ENCODE measurements at places on chromosomes 11 and 22.

DNA sequence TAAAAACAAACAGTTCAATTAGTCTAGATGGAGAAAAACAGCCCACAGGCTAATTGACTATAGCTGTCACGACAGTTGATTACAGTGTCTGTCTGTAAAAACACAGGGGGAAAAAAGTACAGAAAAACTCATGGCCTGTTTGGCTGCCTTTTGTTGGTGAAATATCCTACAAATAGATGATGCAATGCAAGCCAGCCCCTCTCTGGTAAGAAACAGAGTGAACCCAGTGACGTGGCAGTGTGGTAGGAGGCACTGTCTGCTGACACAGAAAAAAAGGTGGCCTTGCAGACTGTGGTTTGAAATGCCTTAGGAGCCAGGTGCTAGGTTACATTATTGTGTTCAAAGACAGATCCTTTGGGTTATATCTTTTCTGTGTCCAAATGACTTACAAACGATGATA lies 431.4 kb upstream of the CCDC90B start:
- no peak for DNase-seq

DNA sequence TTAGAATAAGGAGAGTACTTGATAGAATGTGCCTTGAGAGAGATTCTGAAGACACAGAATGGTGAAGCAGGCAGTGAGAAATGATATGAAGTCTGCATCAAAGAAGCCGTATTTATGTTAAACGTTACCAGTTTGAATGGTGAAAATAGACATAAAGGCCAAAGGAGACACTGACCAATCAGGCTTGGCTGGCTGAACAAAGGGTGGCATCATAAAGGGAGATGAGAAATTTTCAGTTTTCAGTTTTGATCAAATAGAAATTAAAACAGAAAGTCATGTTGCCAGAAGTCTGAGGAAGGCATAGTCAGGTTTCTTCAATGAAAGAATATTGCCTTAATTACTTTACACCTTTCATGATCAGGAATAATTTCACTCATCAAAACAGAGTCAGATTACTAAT lies 6.6 kb downstream of the OR51F1 start:
- no peak for DNase-seq

GRCh38 chr11:65606876-65607613 lies 7.0 kb downstream of the MAP3K11 start:
- DNase-seq, result no peak

DNA sequence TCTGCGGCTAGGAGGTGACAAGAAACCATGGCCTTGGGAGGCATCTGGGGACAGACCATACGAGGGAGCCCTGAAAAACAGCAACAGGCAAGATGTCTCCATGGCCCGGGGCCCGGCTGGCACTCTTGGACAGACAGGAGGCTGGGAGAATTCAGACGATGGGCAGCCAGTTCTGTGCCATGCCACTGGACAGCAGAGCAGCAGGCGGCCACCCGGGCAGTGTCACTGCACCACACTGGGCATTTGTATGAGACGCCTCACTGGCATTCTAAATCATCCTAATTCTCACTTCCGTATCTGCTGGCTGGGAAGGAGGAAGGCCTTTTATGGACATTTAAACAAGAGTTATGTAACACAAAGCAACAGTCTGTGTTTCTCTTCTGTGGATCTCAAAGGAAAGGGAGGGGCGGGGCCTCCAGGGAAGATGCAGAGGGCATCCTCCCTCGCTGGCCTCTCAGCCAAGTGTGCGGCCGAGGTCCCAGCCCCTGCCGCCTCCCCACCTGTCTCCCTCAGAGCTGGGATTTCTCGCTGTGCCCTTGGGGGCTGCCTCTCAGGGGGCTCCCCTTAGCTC lies 350.3 kb downstream of the SHANK2 start:
- DNase-seq, result no peak

- no peak for DNase-seq
Observed at GRCh38 chr11:130785380-130786116, 130.7 kb downstream of the SNX19 start.

DNA sequence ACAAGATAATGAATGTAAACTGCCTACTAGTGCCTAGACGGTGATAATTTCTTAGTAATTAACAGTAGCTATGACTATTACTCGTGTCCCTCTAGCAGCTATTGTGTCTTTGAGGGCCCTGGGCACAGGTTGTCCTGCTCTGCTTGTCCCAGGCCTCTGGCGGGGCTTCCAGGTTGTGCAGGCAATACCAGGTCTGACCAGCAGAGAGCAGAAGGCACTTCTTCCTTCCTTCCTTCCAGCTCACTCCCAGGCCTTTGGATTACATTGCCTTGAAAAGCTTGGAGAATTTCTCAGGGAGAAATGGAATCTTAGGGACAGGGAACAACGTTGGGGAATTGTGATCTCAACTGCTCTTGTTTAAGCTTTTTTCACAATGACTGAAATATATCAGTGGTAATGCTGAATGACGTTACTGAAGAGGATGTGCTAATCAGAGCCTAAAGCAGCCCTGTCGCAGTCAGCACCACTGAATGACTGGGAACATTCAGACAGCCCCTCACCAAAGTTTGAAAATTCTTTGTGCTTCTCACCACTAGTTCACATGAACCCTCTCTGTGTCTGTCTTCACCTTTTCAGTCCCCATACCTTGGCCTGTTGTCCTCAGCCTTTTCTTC lies 8.4 kb upstream of the CCKBR start:
- no peak for DNase-seq

GRCh38 chr11:44067266-44067665 lies 1.2 kb downstream of the ACCS start:
- no peak for DNase-seq

DNA sequence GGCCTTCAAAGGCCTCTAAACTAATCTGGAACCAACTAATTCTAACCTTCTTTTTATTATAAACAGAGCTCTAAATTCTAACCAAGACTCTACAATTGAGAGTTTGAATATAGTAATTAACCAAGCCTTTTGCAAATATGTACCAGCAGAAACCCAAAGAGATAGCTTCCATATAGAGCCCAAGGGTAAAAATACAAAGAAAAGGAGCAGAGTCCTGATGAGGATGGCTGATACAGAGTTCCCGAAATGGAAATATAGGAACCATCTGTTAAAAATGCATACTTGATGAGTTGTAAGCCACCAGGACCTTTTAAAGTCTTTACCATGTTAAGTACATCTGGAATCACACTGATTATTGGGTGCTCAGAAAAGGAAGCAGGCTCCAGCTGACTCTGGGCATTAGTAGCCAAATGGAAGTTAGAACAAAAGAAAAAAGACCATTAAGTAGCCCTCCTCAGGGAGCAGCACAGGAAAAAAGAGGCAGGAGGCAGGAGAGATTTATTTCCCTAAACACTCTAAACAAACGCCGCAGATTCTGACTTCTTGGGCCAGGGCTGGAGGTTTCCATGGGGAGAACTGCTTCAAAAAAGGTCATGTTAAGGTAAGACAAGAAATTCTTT lies 463.1 kb upstream of the FAT3 start:
- no peak for DNase-seq

DNA sequence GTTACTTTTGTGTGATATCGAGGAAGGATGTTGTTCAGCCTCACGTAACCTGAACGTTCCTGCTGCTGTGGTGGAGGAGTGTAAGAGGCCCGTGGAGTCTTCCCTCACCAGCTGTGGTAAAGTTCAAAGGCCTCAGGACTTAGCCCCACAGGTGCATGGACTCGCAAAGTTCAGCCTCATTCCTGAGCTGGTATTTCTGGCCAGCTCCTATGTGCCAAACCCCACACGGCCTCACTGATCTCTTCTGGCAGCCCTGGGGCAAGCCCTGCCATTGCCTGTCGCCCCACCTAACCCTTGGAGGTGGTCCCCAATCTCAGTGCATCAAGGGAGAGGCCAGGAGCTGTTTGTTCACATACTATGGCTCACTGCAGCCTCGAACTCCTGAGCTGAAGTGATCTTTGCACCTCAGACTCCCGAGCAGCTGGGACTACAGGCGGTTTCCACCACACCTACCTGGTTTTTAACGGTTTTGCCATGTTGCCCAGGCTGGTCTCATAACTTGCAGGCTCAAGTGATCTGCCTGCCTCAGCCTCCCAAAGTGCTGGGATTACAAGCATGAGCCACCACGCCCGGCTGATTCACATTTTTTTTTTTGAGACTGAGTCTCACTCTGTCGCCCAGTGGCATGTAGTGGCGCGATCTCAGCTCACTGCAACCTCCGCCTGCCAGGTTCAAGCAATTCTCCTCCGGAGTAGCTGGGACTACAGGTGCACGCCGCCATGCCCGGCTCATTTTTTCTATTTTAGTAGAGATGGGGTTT lies 2.2 kb downstream of the PHRF1 start:
- DNase-seq, result no peak

- no peak for DNase-seq
Observed at GRCh38 chr11:44263738-44264437, 46.1 kb downstream of the ALX4 start.

- no peak for DNase-seq
Observed at GRCh38 chr11:61042537-61042936, 59.8 kb upstream of the CD5 start.

DNA sequence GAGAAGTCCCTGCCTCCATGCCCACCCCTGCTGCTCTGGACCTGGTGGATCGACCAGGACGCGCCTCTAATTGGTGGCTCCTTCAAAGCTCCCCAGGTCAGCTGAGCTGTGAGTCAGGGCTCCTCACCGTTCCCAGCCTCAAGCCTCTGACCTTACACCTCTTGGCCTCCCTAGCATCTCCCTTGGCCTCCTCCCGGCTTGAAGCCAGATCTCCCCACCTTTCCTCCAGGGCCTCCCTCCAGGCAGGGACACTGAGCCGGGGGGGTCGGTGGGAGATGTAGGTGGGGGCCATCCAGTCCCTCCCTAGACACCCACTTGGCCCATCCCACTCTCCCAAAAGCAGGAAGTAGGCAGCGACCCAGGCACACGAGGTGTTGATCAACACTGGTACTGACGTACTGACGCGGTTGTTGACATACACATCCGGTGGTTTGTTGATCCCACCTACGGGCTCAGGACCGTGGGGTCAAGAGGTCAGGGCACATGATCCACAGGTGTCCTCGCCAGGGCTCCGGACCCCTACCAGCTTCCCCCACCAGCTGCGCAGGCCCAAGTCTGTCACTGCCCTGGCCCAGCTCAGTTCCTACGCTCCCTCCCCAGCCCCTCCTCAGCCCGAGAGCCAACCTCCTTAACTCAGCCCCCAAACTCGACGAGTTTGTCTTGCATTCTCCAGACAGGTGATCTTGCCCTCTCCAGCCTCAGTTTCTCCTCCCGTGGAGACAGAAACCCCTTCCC lies 802 bp downstream of the ATG2A start:
- no peak for DNase-seq

DNA sequence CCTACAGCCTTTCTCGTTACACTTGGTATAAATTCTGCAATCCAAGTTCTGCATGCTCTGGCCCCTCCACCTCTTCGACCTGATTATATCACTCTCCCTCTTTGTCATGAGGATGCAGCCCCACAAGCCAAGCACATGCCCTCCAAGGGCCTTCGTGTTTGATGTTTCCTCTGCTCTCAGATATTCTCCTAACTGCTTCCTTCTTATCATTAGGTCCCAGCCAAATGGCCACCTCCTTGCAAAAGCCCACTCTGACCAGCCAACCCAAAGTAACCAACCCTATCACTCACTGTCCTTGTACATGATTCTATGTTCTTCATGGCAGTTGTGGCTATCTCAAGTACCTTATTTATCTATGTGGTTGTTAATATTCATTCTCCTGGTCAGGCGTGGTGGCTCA lies 38.3 kb upstream of the LRRC55 start:
- no peak for DNase-seq

GRCh38 chr22:20380486-20380885 lies 13.5 kb upstream of the ZNF74 start:
- DNase-seq, result no peak

DNA sequence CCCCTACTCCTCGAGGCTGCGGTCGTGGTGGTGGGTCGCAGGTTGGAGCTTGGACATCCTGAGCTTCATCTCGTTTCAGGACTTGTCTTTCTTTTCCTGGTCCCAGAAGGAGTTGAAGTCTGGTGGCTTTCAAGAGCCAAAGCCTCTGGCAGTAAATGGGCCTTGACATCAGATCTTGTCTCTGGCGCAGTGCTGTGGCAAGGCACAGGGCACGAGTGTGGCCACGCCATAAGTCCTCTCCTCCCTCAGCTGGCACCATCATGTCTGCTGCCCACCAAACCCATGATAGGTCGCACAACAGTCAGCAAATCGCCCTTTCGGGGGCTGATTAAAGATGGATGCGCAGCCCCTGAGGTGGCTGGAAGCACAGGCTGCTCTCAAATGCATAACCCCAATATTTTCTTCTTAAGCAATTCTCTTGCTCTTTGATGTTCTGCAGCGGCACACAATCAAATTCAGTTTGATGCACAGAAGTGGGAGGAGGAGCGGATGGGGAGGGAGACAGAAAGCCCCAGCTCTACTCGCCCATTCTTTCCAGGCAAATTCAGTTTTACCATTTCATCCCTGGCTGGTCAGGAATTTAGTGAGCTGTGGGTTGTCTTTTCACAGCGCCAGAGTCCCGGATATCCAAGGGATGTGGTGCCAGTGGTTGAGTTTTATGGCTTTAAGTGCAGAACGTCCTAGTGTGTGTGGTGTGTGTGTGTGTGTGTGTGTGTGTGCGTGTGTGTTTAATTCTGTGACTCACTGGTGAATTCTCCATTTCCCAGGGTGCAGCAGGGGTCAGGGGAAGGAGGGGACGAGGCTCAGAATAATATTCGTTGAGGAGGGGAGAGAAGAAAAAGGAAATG lies 162.0 kb downstream of the DSCAML1 start:
- no peak for DNase-seq

All from stimulated activated CD8-positive, alpha-beta memory T cell treated with anti-CD3 and anti-CD28 coated beads, Interleukin-4, amount 100 ng/mL, for 4 hours (primary cell).